Stimulated activated CD4-positive, alpha-beta T cell treated with anti-CD3 and anti-CD28 coated beads, Interleukin-15, amount 100 ng/mL, for 24 hours (primary cell): ENCODE measurements at places on chromosomes 3 and 15.

DNA sequence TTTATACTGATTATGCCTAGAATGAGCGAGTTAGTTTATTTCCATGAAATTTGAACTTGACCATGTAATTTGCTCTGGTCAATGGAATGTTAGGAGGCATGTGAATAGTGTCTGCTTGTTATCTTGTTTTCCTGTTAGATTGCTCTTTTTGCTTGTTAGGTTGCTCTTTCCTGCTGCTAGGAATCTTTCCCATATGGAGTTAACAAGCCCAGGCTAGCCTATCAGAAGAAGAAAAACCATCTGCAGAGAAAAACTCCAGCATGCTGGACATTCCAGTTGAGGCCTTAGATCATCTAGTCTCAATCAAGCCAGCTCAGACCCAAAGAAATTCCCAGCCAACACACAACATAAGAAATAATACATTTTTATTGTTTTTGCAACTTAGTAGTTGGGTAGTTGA lies 470.2 kb upstream of the AGTR1 start:
- no peak for DNase-seq

- peak; percentile 33 for DNase-seq
Measured at GRCh38 chr15:38072348-38073177, 138.1 kb downstream of the TMCO5A start.

DNA sequence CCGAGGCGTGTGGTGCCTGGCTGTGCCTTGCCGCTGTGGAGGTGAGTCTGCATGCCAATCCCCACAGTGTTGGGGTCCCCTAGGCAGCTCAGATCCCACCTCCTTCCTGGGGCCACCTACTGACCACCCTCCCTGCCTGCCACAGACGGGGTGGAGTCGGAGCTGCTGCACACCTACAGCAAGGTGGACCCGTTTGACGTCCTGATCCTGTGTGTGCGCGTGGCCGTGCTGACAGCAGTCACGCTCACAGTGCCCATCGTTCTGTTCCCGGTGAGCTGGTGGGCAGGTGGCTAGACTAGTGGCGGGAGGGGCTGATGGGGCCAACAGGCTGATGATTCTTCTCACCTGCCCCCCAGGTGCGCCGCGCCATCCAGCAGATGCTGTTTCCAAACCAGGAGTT lies 13.4 kb downstream of the SLC38A3 start:
- no peak for DNase-seq

GRCh38 chr15:75058127-75058905 lies 34.9 kb downstream of the PPCDC start:
- DNase-seq, result no peak

DNA sequence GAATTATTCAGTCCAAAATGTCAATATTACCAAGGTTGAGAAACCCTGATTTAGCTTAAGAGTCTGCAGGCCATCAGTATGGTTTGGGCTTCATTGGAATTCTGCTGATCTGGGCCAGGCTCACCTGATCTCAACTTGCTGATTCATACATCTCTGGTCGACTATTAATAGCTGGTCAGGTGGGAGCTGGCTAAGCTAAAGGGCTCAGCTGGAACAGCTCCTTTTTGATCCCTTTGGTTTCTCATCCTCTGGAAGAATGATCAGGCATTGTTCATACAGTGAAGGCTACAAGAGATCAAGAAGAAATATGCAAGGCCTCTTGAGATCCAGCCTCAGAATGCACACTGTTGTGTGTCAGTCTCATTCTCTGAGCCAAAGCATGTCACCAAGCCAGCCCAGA lies 123.3 kb upstream of the MME start:
- no peak for DNase-seq

- no peak for DNase-seq
Measured at GRCh38 chr3:195075199-195075940, 195.6 kb downstream of the XXYLT1 start.

GRCh38 chr15:70051948-70052633 lies 45.6 kb downstream of the TLE3 start:
- no peak for DNase-seq

DNA sequence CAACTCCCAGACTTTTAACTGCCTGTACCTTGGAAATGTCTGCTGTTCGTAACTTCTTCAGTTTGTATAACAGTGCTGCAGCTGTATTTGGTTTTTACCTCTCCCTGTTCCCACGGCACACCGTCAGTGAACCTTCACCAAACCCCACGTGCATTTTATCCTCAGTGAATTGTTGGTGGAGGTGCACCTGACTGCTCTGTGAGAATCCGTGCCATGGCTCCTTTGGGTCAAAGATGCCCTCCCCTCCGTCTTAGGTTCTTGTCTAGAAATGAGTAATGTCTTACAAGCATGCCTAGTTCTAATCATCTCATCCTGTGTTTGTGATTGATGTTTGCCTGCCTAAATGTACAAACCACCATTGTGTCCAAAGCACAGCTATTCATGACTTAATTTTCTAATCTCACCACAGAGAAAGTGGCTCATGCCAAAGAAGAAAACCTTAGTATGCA lies 28.2 kb downstream of the TPM1 start:
- no peak for DNase-seq

DNA sequence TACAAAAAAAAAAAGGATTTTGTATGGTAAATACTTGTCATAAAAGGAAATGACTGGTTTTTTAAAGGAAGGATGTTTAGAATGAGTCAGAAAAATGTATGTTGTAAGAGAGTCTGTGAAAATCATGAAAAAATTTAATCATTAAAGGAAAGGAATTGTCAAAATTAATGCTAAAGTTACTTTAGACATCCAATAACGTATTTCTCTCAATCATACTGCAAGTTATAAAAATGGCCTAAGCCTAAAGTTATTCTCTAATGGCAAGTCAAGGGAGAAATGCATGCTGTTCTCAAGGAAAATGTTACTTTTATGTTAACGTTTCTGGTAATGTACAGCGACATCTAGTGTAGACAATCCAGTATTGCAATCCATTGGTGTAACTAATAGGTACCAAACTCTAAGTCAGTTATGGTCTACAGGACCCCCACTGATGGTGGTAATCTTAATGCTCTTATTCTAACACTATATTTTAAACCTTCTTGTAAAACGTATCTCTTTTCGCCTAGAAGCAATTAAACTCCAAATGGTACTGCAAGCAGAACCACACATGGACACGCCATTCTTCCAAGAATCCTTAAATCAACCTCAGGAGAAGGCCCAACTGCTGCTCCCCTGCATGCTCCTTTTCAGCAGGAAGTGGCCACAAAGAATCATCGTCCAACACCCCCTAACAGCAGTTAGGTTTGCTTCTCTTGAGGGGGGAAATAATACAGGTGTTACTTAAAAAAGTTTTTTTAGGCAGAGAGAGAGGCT lies 35.2 kb downstream of the NCEH1 start:
- DNase-seq, result no peak

DNA sequence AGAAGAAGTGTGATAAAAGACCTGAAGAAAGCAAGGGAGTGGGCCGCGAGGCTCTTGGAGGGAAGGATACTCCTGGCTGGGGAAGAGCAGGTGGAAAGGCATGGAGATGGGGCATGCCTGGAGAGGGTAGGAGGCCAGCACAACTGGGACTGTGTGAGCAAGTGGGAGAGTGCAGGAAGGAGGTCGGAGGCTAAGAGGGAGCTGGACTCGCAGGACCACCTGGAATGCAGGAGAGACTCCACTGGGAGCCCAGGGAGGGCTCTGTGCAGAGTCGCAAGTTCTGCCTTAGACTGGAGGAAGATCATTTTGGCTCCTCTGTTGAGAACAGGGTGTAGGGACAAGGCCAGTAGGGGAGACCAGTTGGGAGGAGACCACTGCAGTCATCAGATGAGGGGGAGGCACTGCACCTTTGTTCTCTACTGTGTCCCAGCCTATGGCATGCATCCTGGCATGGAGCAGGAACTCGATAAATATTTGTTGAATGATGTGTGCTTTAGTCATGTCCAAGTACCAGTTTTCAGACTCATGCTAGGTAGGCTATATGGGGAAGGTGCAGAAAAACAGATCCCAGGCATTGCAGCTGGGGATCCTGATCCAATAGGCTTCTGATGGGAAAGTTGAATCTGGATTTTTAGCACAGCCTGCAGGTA lies 13.7 kb downstream of the FAM107A start:
- DNase-seq, result no peak

- no peak for DNase-seq
Measured at GRCh38 chr15:39785139-39785538, 2.5 kb upstream of the FSIP1 start.

DNA sequence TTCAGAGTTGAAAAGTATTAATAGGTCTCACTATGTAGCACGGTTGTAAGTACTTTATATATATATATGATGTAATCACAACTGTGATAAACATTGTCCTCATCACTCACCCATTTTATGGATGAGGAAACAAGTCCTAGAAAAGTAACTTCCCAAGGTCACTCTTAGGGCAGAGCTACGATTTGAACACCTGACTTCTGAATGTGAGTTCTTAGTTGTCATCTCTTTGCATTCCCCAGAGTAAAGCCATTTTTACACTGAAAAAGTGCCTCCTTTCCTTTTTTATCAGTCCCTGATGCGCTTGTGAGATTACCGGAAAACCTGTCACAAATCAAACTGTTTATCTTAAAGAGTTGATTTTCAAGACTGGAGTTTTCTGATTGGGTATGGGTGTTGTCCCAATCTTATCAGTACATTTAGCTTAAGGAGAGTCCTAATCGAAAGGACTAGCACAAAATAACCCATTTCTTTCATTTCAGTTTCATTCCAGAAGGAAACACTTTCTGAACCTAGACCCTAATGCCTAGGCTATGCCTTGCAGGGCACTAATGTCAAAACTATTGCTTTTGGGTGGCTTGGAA lies 2.3 kb upstream of the EDEM1 start:
- no peak for DNase-seq

GRCh38 chr3:58230876-58231552 lies 6.6 kb upstream of the ABHD6 start:
- DNase-seq, result no peak

- no peak for DNase-seq
Measured at GRCh38 chr15:61974759-61975158, 85.5 kb downstream of the VPS13C start.

GRCh38 chr3:158830391-158830790 lies 28.5 kb downstream of the MFSD1 start:
- DNase-seq, result no peak

GRCh38 chr3:32569540-32570420 lies 878 bp downstream of the DYNC1LI1 start:
- DNase-seq, result peak; percentile 73

DNA sequence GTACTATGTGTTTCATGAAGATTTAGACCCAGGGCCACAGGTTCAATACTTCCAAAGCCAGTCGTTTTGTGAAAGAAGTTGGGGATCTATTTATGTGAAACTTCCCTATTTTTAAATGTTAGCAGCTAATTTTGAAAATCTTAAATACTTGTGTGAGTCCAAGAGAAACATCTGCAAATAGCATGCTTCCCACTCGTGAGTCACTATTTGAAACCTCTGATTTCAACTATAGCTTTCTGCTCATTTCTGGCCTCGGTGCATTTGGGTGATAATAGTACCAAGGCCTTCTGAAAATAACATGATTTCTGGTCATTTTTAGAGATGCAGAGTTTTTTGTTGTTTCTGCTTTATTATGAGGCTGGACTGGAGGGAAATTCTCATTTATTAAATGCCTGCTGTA lies 110.0 kb downstream of the OPA1 start:
- DNase-seq, result no peak

- no peak for DNase-seq
Measured at GRCh38 chr3:174409086-174409743, 449.9 kb upstream of the NAALADL2 start.

GRCh38 chr3:113297287-113297686 lies 85.9 kb downstream of the BOC start:
- no peak for DNase-seq

DNA sequence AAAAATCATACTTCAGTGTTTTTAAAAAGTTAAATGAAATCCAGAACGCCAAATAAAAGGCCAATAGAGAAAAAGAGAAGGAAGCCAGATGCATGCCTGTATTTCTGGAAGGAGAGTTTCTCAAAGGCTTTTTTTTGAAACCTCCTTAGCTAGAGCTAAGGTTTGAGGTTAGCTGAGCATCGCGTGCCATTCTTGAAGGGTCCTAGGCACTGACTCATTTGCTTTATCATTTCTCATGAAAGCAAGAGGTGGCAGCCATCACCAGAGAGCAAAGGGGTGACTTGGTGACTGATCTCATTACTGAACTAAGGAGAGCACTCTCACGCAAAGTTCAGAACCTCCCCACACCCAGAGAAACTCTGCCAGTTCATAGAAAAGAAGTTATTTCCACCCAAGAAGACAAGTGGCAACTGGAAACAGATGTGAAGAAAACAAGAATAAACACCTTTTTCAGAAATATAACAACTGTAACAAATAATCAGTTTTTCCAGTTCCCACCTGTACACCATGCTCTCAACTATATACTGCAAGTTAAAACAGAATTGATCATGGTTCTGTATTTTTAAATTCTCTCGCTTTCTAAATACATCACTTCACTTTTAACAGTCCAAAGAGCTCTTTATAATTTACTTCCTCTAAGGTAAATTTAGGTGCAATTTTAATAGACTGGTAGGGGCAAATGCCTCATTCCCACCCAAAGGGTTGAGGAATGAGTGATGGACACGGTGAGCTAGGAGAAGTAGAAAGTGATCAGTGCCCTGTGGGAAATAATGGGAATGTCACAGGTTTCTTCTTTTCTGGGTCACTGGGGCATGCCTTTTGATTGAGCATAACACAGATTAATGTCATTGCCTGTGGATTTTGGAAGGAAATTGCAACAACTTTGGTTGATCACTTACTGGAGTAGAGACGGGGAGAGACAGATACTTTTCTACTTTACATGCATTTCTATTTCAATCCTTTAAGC lies 24.7 kb downstream of the GPR15 start:
- DNase-seq, result peak; percentile 82

GRCh38 chr3:190848870-190849269 lies 13.6 kb downstream of the GMNC start:
- no peak for DNase-seq

- no peak for DNase-seq
Measured at GRCh38 chr15:34119291-34119690, 17.4 kb downstream of the PGBD4 start.

GRCh38 chr3:103410231-103410630 lies 975.4 kb downstream of the ZPLD1 start:
- DNase-seq, result peak; percentile 1

DNA sequence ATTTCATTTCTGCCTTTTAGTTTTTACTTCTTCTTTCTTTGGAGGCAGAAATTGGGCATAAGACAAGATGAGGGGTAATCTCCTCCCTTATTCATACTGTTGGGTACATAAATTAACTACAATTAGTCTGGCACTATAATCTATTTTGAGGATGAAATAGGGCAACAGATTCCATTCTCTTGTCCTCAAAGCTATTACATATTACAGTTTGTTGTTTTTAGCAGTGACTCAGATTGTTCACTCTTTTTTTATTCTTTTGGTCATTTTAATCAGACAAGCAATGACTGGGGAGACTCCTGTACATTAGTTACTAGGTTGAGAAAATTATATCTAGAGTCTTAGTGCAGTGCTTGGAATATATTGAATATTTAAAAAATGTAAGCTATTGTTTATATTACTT lies 556.0 kb downstream of the OTOL1 start:
- no peak for DNase-seq
